Astrocyte (in vitro differentiated cells and primary cell): ENCODE measurements at places on chromosomes 11 and 22. TPM values are rescaled to one million over a fixed set of nuclear protein-coding genes. Genes with fewer than 3 reads are reported as not detected.
A peak's percentile ranks its signal among the peaks of the same experiment; 100 is the strongest.

DNA sequence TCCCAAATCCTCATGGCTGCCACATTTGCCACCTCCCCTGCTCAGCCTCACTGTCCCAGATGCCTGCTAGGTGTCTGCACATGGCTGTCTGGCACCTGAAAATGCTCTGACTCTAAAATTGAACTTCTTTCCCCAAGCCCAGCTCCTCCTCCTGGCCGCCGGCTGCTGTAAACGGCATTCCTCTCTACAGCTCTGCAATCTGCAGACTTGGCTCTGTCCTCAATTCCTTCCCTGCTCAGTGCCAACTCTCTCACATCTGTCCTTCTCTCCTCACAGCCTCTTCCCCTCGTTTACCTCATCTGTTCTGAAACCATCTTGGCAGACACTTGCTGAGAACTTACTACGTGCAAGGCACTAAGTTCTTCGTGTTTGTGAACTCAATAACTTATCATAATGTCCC, 169.4 kb upstream of the SYT13 start:
- H3K4me1 ChIP-seq: no peaks in the 10 kb centered on the region
- DNase-seq: no peak
- H3K27me3 ChIP-seq: peaks cover 9% of the 10 kb centered on the region
- H3K27ac ChIP-seq: no peak overlapping the region

- H3K36me3 ChIP-seq: no peaks in the 10 kb centered on the region
- no peak for DNase-seq
- peaks cover 3% of the 10 kb centered on the region for H3K4me1 ChIP-seq
- H3K27me3 ChIP-seq: no peaks in the 10 kb centered on the region
Measured at GRCh38 chr11:132248580-132248979, 878.2 kb downstream of the NTM start.

DNA sequence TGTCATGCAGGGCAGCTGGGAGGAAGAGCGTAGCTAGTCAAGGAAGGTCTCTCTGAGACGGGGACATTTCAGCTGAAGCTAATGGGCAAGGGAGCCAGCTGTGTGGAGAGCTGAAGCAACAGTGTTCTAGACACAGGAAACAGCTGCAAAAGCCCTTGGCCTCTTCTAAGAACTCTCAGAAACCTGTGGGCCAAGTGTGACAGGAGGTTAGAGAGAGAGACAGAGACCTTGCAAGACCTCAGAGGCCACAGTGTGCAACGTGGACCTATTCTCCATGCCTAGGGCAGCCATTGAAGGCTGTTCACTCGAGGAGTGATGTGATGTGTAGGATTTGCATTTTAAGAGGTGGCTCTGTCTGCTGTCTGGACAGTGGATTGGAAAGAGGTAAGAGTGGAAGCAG, 48.7 kb upstream of the TNRC6B start:
- no peaks in the 10 kb centered on the region for H3K36me3 ChIP-seq
- no peak overlapping the region for H3K4me3 ChIP-seq
- H3K27ac ChIP-seq: no peak overlapping the region
- DNase-seq: no peak
- no peaks in the 10 kb centered on the region for H3K4me1 ChIP-seq

DNA sequence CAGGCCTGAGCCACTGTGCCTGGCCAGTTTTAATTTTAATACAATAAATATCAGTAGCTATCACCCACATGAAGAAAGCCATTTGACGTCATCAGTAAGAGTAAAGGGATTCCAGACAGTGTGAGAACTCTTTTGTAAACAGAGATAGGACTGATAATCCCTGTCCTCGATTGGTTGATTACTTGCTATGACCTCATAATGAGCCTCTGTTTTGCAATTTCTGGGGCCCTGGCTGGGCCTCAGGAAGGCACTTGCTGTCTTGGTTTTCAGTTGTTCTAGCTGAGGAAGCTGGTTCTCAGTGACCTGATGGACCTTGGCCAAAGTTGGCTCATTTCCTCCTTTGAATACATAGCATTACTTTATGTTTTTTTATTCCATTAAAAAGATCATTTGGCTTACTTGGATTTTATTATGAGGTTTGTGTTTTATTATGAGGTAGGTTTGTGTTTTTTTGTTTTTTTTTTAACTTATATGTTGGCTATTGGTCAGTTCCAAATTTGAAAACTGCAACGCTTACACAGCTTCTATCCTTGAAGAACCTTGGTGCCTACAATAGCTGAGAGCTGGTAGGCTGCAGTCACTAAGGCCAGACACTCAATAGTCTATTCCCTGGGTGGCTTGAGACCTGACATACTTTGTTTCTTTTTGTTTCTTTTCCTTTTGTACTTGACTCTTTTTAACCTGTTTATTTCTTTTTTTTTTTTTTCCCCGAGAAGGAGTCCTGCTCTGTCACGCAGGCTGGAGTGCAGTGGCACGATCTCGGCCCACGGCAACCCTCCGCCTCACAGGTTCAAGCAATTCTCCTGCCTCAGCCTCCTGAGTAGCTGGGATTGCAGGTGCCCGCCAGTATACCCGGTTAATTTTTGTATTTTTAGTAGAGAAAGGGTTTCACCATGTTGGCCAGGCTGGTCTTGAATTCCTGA, 20.0 kb downstream of the MARK2 start:
- no peaks in the 10 kb centered on the region for H3K4me1 ChIP-seq
- peak; percentile 32 for DNase-seq
- no peaks in the 10 kb centered on the region for H3K27me3 ChIP-seq
- H3K27ac ChIP-seq: no peak overlapping the region
- no peaks in the 10 kb centered on the region for H3K36me3 ChIP-seq
- H3K4me3 ChIP-seq: no peak overlapping the region

The OR6A2 gene
- 0.09 TPM in 1 of 2 replicates, not detected in the other for total RNA-seq

The FOLH1 gene
- total RNA-seq: 0.19 and 0.36 TPM in 2 replicates
